ENCODE measurements at places on chromosomes 13 and 19.

DNA sequence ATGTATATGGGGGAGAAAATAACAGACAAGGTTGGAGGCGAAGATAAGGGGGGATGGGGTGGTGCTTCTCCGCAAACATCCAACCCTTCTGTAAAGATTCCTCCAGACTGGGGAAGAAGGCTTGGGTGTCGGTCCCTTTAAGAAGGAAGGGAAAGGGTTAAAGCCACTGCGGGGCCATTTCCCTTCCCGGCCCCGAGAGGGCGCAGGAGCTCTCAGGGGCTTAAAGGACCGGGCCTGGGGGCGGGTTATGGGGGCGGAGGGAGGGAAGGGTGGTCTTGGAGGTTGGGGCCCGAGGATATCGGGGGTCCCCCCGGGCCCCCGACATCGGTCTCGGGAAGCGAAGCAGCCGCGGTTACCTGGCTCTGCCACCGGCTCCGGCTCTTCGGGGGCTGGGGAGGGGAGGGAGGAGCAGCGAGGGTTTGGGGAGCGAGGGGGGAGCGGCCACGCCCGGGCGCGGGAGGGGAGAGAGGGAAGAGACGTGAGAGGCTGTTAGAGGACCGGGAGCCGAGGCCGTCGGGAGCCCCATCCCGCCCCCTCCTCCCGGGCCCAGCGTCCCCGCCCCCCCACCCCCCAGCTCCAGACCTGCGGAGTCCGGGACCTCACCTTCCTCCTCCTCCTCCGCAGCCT lies 2.8 kb downstream of the TNNT1 start:
- peak; percentile 95 for DNase-seq

GRCh38 chr13:28489524-28489931 lies 5.4 kb downstream of the FLT1 start:
- no peak for DNase-seq

GRCh38 chr13:50910485-50910805 lies 854 bp downstream of the RNASEH2B start:
- DNase-seq, result peak; percentile 80

DNA sequence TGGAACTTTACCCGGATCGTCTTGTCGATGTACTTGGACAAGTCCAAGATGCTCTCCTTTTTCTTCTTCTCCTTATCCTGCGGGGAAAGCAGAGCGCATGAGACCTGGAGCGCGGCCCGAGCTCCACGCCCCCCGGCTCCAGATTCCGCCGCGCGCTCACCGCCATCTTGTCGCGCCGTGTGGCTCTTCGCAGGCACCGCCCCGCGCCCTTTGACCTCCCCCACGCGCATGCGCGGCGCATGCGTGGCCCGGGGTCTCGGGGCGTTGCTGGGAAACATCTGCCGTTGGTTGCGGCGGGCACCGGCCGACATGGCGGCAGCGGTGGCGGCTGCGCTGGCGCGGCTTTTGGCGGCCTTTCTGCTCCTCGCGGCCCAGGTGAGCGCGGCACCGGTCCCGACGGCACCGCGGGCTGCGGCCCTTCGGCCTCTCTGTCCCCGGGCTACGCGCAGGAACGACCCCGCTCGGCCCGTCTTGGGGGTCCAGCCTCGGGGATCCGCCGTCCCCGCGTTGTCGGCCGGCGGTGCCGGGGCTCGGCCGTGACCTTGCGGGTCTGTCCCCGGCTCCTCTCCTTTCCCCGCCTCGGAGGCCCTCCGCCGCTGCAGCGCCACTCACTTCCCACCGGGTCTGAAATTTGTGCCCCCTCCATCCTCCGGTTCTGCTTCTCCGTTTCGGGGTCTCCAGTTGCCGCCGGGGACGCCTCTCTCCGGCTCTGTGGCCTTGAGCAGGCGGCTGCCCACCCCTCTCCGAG lies at the start of the genes LSM7 and SPPL2B:
Gene LSM7 (minus strand): TSS at position 186 of the 748 bp plus-strand sequence. CDS start 20 bp downstream, at position 166.
Gene SPPL2B (plus strand): TSS at position 284 of the 748 bp plus-strand sequence. CDS start 26 bp downstream, at position 310.
- DNase-seq, result peak; percentile 90

DNA sequence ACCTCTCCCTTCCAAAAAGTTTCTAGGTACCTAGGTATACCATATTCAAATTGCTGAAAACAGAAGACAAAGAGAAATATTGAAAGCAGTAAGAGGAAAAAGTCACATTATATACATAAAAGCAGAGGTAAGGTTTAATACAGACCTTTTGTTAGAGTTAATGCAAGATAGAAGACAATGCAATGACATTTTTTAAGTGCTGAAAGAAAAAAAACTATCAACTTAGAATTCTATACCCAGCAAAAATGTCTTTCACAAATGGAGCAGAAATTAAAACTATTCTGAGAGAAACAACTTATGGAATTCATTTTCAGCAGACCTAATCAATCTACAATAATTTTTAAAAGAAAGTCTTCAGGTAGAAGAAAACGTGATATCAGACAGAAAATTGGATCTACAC lies 77.2 kb downstream of the CRYL1 start:
- DNase-seq, result no peak

All from OCI-M1 (cell line).